Transverse colon (tissue), 4 donors: ENCODE measurements at places on chromosomes 12 and 14. TPM values are rescaled to one million over a fixed set of nuclear protein-coding genes. Genes with fewer than 3 reads are reported as not detected.
A peak's percentile ranks its signal among the peaks of the same experiment; 100 is the strongest.

LRRC74A gene
- not detected for total RNA-seq

PRB2 gene
- total RNA-seq = not detected

RD3L gene
- not detected for total RNA-seq

KRT72 gene
- not detected for total RNA-seq

NGB gene
- total RNA-seq = 1.4 TPM

TESPA1 gene
- total RNA-seq = 6.2 TPM

SRRM4 gene
- not detected for total RNA-seq

ATF1 gene
- 15.7 TPM for total RNA-seq

GPR135 gene
- 1.5 TPM for total RNA-seq

GRCh38 chr14:64879635-64880220 lies at the start of gene SPTB:
Gene SPTB, minus strand, starts transcription at chr14:64879907. Its CDS starts 56,813 bp downstream, at chr14:64823094.
- peak; percentile 58 for DNase-seq

DNA sequence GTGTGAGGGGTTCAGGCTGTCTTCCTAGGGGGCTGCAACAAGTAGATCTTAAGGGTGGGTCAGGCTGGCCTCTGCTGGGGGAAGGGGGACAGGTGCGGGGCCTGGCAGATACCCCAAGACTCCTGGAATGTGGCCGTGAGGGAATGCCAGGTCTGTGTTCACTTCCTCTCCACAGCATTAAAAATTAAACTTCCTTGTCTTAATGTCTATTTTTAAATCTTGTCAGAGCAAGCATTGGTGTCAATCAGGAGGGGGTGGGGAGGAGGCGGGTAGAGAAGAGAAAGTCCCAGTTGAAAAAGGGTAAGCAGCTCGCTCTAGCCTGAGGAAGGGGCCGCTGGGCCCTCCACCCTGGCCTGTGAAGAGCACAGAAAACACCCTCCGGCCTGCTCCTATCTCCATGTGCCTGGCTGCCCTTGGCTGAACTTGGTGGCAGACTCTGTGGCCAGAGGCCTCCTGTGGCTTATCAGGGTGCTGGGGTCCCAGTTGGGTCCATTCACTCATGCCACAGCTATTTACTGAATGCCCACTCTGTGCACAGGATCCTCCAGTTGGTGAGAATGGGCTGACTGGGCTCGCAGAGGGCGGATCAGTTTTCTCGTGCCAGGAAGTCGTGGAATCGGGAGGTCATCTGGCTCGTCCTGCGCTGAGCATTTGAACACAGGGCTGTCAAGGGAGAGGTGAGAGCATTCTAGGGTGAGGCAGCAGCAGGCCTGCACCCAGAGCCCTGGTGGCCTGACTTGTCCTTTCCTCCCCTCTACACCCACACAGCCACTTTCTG lies 128.8 kb downstream of the TSPAN9 start:
- no peak for DNase-seq

- no peak for DNase-seq
Observed at GRCh38 chr12:588646-589045, 74.6 kb downstream of the NINJ2 start.

- peak; percentile 47 for DNase-seq
Observed at GRCh38 chr12:104604070-104604994, 147.6 kb downstream of the CHST11 start.

DNA sequence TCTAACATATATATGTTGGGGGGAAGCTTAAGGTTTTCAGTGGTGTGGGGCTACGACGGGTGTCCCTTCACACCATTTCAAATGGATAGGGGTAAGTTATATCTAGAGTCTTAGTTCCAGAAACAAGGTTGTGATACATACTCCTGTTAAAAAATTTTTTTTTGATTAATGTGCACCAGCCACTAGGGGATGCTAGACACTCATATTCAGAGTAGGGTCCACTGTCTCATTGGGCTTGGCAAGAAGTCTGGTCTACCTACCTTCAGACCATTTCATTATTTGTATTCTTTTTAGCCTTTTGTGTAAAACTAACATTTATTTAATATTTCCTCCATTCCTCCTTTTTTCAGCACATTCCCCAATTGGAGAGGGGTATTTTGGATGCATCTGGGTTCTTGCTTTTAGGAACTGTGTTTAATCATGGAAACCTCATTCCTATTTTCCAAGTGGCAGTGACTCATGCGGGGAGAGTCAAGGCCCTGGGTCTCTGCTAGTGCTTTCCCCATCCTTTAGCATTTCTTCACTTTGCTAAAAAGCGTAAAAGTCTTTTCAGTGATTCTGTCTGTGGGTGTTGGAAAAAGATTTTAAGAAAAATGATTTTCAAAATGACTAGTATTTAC lies 33.4 kb downstream of the ANO4 start:
- DNase-seq = no peak

- DNase-seq = no peak
Observed at GRCh38 chr14:24966579-24966964, 83.4 kb downstream of the STXBP6 start.

DNA sequence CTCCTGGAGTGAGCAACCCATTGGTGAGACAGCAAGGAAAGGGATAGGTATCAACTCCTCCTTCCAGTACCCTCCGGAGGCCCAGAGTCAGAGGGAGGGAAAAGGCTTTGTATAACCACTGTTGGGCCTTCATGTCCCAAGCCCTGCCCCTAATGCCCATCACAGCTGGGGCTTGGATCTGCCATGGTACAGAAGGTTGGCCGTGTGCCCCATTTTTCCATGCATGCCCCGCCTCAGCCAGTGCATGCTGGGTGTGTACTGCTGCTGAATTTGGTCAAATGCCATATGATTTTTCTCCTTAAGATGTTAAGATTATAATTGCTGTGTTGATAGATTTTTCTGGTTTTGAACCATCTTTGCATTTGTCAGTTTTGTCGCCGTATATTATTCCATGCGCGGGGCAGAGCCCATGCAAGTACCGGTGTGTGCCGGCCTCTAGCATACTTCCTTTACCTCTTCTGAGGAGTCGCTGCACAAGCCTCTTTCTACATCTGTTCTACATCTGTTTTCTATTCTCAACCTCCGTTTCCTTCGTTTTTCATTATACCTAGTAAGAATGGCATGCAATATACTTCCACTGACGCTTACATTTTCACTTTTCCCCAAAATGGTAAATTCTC lies 26.6 kb downstream of the PPP2R5C start:
- no peak for DNase-seq

DNA sequence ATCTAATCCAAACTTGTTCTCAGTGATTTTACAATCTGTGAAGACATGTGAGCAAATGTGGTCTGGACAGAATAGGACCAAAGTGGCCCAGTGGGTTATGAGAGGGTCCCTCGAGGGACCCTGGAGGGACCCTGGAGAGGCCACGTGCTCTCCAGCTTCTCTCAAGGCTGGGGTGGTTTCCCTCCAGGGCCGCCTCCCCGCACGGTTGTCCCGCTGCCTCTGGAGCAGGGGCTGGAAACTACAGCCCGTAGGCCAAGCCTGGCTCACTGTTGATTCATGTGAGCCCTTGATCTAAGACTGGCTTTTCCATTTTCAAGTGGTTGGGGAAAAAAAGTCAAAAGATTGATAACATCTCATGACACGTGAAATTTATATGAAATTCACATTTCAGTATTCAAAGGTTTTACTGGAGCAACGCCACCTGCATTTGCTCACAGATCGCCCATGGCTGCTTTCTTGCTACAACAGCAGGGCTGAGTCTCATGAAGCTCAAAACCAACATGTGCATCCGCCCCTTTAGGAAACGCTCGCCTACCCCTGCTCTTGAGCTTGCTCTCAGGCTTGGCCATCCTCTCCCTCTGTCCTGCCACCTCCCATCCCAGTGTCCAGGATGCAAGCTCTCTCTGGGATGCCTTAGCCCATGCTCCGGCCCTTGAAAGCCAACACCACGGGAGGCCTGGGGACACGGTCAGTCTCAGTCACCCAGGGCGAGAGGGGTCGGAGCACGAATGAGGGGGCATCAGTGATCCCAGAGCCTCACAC lies 12.1 kb upstream of the LRTM2 start:
- no peak for DNase-seq

- DNase-seq = no peak
Observed at GRCh38 chr14:46322730-46323403, 328.7 kb downstream of the RPL10L start.

DNA sequence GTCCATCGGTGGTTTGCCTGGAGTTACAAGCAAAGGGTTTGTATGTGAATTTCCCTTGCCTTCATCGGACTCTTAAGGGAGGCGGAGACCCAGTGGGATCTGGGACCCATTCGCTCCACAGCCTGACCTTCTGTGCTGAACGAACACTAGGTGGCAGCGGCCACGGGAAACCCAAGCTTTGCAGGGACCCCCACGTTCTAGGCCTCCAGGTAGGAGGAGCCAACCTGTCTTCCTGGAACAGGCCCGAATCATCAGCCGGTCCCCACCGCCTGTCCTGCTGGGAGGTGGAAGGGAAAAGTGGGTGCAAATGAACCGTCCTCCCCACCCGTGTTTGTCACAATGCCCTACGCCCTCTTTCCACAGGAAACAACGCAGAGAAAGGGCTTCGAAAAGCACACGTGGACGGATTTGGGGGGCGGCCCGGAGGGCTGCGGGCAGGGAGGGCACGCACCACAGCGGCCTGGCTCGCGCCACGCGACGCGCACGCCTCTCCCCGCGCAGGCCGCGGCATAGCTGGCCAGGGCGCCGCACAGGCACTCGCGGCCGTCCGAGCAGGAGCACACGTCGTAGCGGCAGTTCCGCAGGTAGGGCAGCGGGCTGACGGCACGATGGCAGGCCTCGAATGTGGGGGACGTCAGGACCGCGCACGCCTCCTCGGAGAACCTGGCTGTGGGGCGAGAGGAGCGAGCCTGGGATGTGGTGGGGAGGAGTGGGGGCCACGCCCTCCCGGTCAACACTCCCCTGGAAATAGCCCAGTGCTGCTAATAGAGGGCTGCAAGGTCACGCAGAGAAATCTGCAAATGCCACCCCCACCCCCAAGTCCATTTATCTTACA lies 67.8 kb downstream of the VWF start:
- no peak for DNase-seq
